ENCODE measurements at places on chromosomes 4 and X. TPM values are rescaled to one million over a fixed set of nuclear protein-coding genes. Genes with fewer than 3 reads are reported as not detected.

- DNase-seq: no peak
These were observed 143.7 kb upstream of the SMIM10 start for GRCh38 chrX:134847133-134847532.

DNA sequence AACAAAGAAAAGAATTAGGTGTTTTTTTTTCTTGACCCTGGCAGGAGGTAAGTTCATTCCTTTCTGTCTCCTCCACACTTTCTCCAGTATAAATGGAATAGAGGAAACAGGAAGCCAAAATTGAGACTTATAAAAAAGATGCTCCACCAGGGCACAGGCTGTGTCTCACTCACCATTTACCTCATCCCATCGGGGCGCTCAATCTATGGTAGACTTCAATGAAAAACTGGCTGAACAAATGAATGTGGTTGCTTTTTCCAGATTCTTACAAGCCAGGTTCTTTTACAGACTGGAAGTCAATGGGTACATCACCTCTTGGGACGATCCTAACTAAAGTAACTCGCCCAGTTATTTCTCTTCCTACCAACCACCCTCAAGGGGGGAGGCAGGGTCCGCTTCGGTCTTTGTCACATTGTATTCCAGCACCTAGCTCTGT, 685 bp downstream of the COMMD8 start:
- DNase-seq: peak; percentile 24

- no peak for DNase-seq
These were observed 50.8 kb upstream of the NPFFR2 start for GRCh38 chr4:71980976-71981375.

DNA sequence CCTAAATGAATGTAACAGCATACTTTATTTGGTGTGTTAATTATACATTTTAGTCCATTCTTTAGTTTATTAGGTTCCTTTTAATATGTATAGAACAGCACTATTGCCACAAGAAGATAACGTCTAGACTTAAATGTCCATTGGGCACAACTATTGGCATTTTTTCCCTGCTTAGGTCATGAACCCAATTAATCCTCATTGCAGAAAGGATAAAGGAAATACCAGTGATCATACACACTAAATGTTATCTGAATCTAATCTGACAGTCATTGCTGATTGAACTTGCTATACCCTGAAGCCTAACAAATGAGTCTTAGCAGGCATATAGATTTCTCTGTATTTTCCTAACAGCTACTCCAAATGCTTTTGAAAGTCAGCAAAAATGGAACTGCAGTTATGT, 2250.0 kb upstream of the AGA start:
- no peak for DNase-seq

GRCh38 chrX:69094977-69095669, 70.1 kb downstream of the PJA1 start:
- no peak for DNase-seq

GRCh38 chrX:69615342-69615741, 571 bp upstream of the EDA start:
- no peak for DNase-seq

Gene RHOXF1
- not detected for total RNA-seq

Measured in frontal cortex (tissue), 4 donors.